ENCODE measurements at places on chromosomes 16 and 17.

DNA sequence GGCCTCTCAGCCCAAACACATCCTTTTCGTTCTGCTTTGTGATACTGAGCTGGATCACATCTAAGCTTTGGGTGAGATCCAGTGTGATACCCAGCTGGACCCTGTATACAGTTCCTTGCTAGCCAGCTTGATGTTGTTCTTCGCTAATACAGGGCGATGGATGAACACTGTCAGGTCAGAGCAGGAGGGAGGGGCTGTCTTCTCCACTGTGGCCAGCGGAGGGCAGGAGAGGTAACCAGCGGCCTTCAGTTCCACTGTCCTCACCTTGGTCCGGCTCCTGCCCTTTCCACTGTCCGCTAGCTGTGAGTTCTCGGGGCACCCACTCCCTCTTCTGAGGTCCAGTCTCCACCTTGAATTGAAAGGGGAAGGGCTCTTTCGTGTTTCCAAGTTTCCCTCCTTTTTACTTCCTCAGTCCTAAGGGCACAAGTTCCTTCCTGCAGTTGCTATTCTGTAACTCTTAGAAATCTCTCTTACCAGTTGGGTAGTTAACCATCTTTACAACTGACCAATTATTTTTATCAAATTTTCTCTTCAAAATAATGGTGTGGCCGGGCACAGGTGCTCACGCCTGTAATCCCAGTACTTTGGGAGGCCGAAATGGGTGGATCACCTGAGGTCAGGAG lies 3.0 kb upstream of the ZNF213 start:
- peaks cover 9% of the 10 kb centered on the region for H3K36me3 ChIP-seq
- no peaks in the 10 kb centered on the region for H3K27me3 ChIP-seq
- no peak overlapping the region for H3K27ac ChIP-seq
- H3K4me1 ChIP-seq = peaks cover 37% of the 10 kb centered on the region
- DNase-seq = peak; percentile 61
- H3K4me3 ChIP-seq = no peak overlapping the region

GRCh38 chr17:7740481-7741001 lies 23.0 kb downstream of the DNAH2 start:
- H3K4me1 ChIP-seq = no peaks in the 10 kb centered on the region
- no peaks in the 10 kb centered on the region for H3K36me3 ChIP-seq
- DNase-seq = no peak

GRCh38 chr17:14225254-14225980 lies 11.2 kb downstream of the CDRT15 start:
- H3K27ac ChIP-seq = no peak overlapping the region
- no peak overlapping the region for H3K4me3 ChIP-seq
- no peaks in the 10 kb centered on the region for H3K4me1 ChIP-seq
- H3K27me3 ChIP-seq = no peaks in the 10 kb centered on the region

- no peak overlapping the region for H3K27ac ChIP-seq
- H3K4me3 ChIP-seq = no peak overlapping the region
- H3K27me3 ChIP-seq = peaks cover 69% of the 10 kb centered on the region
- H3K4me1 ChIP-seq = peaks cover 9% of the 10 kb centered on the region
These were observed 19.9 kb upstream of the NAGS start for GRCh38 chr17:43984521-43984920.

- H3K27me3 ChIP-seq = no peaks in the 10 kb centered on the region
- H3K4me3 ChIP-seq = peak overlapping the region; percentile 58
- peaks cover 2% of the 10 kb centered on the region for H3K36me3 ChIP-seq
- no peak for DNase-seq
- H3K4me1 ChIP-seq = peaks cover 10% of the 10 kb centered on the region
These were observed 19.6 kb downstream of the KIAA0513 start for GRCh38 chr16:85046931-85047866.

DNA sequence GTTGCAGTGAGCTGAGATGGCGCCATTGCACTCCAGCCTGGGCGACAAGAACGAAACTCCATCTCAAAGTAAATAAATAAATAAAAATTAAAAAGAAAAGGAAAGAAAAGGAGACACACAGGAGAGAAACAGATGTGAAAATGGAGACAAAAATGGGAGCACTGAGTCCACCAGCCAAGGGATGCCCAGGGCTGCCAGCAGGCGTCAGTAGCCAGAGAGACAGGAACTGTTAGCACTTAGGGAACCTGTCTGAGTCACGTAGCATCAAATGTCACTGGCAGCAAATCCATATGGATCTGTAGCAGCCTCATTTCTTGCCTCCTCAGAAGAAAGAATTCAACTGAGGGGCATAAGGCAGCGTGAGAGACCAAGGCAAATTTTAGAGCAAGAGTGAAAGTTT lies 79.7 kb downstream of the CYLD start:
- no peak for DNase-seq
- H3K4me3 ChIP-seq = no peak overlapping the region
- H3K36me3 ChIP-seq = no peaks in the 10 kb centered on the region

DNA sequence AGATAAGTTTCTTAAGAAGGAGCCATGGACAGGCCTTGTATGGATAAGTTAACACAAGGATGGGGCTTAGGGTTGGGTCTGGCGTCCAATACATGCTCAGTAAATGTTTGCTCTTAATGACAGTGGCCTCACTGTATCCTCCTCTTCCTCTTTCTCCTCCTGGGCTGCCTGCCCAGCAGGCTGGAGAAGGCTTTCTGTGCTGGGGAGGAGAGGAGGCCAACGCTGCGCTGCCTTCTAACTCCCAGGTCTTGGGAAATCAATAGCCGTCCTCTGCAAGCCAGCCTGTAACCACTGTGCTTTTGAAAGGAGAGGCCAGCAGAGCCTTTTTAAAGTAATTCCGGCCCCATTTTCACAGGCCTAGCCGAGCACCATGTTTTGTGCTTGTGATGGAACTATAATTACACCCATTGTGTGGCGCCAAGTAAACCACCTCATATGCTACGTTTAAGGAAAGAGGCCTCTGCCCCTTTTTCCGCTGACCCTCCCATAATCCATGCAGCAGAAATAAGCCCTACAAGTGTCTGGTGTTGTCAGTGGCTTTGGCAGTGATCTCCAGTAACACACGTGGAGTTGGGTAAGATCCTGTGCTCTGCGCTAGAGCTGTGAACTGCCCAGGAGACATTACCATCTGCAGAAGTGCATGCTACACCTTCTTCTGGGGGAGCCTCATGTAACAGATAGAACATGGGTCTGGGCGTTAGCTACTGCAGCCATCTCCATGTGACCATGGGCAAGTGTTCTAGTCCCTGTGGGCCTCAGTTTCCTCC lies 368.2 kb downstream of the SNX29 start:
- no peak overlapping the region for H3K4me3 ChIP-seq
- H3K27me3 ChIP-seq = no peaks in the 10 kb centered on the region
- H3K27ac ChIP-seq = no peak overlapping the region

DNA sequence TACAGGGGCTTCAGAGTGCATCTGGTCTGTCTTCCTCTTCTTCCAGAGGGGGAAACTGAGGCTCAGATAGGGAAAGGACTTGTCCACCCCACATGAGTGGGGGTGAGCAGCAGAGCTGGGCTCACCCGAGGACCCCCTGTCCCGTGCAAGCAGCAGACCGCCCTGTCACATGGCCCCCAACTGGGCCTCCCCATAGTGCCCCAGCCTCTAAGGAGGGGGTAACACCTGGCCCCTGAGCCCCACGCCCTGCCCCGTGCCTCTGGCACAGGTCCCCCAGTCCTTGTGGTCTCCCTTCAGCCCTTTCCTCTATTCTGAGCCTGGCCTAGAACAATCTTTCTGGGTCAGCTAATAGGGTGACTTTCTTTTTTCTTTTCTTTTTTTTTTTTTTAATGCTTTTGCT lies 6.5 kb upstream of the NECAB2 start:
- H3K36me3 ChIP-seq = no peaks in the 10 kb centered on the region
- no peaks in the 10 kb centered on the region for H3K4me1 ChIP-seq
- no peak overlapping the region for H3K4me3 ChIP-seq
- H3K27me3 ChIP-seq = no peaks in the 10 kb centered on the region
- no peak for DNase-seq
